ENCODE measurements at places on chromosomes 16 and 17. TPM values are rescaled to one million over a fixed set of nuclear protein-coding genes. Genes with fewer than 3 reads are reported as not detected.

MYH1 gene
- not detected for total RNA-seq

NECAB2 gene
- total RNA-seq: 3.7 TPM

KRT33B gene
- total RNA-seq: not detected

MYADML2 gene
- total RNA-seq: not detected

ZNF768 gene
- total RNA-seq: 26.3 TPM

ATP6V0A1 gene
- total RNA-seq: 158 TPM

DRC3 gene
- 0.69 TPM for total RNA-seq

SLC5A11 gene
- under 0.01 TPM for total RNA-seq

TBC1D3H gene
- total RNA-seq: not detected

FOXL1 gene
- total RNA-seq: under 0.01 TPM

ACSM2A gene
- not detected for total RNA-seq

WNK4 gene
- not detected for total RNA-seq

KCNG4 gene
- total RNA-seq: not detected

GFAP gene
- not detected for total RNA-seq

RHBDL1 gene
- 0.69 TPM for total RNA-seq

CDH11 gene
- total RNA-seq: 2.9 TPM

TNFRSF17 gene
- not detected for total RNA-seq

CYGB gene
- 58.8 TPM for total RNA-seq

CISD3 gene
- total RNA-seq: 3.8 TPM

KRTAP2-1 gene
- total RNA-seq: not detected

EPN3 gene
- not detected for total RNA-seq

ITGAD gene
- not detected for total RNA-seq

SULT1A3 gene
- total RNA-seq: 4.4 TPM

GPRC5B gene
- 10.3 TPM for total RNA-seq

GAS2L2 gene
- total RNA-seq: not detected

PLEKHH3 gene
- 8.7 TPM for total RNA-seq

ADAD2 gene
- total RNA-seq: not detected

TP53TG3B gene
- total RNA-seq: 0.67 TPM

KRT38 gene
- not detected for total RNA-seq

NACA2 gene
- not detected for total RNA-seq

TPSD1 gene
- not detected for total RNA-seq

IL34 gene
- total RNA-seq: not detected

SLC16A13 gene
- total RNA-seq: 1.4 TPM

KCNJ16 gene
- total RNA-seq: 0.34 TPM

KIF2B gene
- not detected for total RNA-seq

SLC25A19 gene
- total RNA-seq: 10.2 TPM

EZH1 gene
- 24.8 TPM for total RNA-seq

NOS2 gene
- total RNA-seq: under 0.01 TPM

UMOD gene
- not detected for total RNA-seq

RPRML gene
- total RNA-seq: not detected

ZNF232 gene
- total RNA-seq: 7.6 TPM

GOSR2 gene
- 36.6 TPM for total RNA-seq

NLGN2 gene
- 3.1 TPM for total RNA-seq

PLEKHM1 gene
- total RNA-seq: 23.7 TPM

C17orf113 gene
- not detected for total RNA-seq

NMT1 gene
- 114 TPM for total RNA-seq

MYLK3 gene
- total RNA-seq: 1.4 TPM

GRAPL gene
- 0.67 TPM for total RNA-seq

ZNF207 gene
- total RNA-seq: 157 TPM

ST6GALNAC1 gene
- not detected for total RNA-seq

GUCY2D gene
- not detected for total RNA-seq

GRB7 gene
- not detected for total RNA-seq

MPV17L gene
- 0.73 TPM for total RNA-seq

PRSS27 gene
- 1.4 TPM for total RNA-seq

NT5C3B gene
- 37.5 TPM for total RNA-seq

PITPNM3 gene
- 0.77 TPM for total RNA-seq

GRAP gene
- total RNA-seq: not detected
